CD14-positive monocyte (primary cell): ENCODE measurements at places on chromosomes 13 and 19. TPM values are rescaled to one million over a fixed set of nuclear protein-coding genes. Genes with fewer than 3 reads are reported as not detected.
A peak's percentile ranks its signal among the peaks of the same experiment; 100 is the strongest.

UPK1A gene
- not detected for polyA plus RNA-seq

CATSPERD gene
- not detected in 2 replicates for polyA plus RNA-seq

GRCh38 chr19:45440873-45441654, 17.3 kb upstream of the ERCC1 start:
- H3K4me1 ChIP-seq = peaks cover 59% of the 10 kb centered on the region
- peaks cover 3% of the 10 kb centered on the region for H3K27me3 ChIP-seq
- no peak for DNase-seq

ALKBH6 gene
- 13.1 TPM for polyA plus RNA-seq

KL gene
- polyA plus RNA-seq = 1.4 TPM

ZNF808 gene
- polyA plus RNA-seq = 3.4 TPM

TJP3 gene
- not detected for polyA plus RNA-seq

GRCh38 chr13:98072476-98072875, 70.4 kb upstream of the FARP1 start:
- H3K36me3 ChIP-seq = no peaks in the 10 kb centered on the region
- no peaks in the 10 kb centered on the region for H3K27me3 ChIP-seq
- no peaks in the 10 kb centered on the region for H3K4me1 ChIP-seq
- no peak for DNase-seq

KLK13 gene
- not detected for polyA plus RNA-seq

DNA sequence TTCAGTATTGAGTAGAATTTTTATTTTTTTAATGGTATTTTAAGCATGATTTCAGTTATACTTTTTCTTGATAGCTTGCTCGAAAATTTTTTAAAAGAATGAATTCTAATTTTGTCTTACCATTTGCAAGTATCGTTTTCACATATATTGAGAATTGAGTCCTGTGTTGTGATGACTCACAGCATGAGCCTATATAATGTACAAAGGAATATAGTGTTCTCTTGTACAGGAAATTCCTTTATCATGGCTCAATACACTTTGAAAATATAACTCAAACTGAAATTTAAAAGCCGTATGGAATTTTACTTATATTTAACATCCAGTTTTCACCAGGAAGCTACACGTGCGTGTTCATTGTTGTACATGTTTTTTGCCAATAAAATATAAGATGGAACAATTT, 161.1 kb upstream of the TMTC4 start:
- H3K27ac ChIP-seq = no peak overlapping the region
- no peaks in the 10 kb centered on the region for H3K4me1 ChIP-seq
- no peak overlapping the region for H3K4me3 ChIP-seq
- no peaks in the 10 kb centered on the region for H3K27me3 ChIP-seq
- H3K36me3 ChIP-seq = no peaks in the 10 kb centered on the region

GRCh38 chr13:36839981-36840380, 21.0 kb downstream of the RFXAP start:
- no peak for DNase-seq
- H3K36me3 ChIP-seq = no peaks in the 10 kb centered on the region
- no peaks in the 10 kb centered on the region for H3K27me3 ChIP-seq
- no peak overlapping the region for H3K27ac ChIP-seq
- H3K4me3 ChIP-seq = no peak overlapping the region
- no peaks in the 10 kb centered on the region for H3K4me1 ChIP-seq

DNA sequence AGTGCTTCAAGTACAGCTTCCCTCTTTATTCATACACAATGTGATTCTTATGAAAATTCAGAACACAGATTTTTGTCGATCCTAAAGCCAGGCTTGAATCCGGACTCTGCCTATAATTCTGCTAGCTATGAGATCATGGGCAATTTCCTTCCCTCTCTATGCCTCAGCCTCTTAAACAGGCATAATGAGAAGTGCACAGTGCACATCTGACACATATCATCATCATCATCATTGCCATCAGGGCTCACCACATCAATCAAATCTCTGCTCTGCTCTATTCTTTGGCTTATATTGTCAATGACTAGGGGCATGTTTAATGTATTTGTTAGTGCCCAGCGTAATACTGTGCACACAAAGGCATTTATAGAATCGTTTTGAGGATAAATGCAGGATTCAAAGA, 269.1 kb downstream of the ABCC4 start:
- no peak for DNase-seq
- no peaks in the 10 kb centered on the region for H3K4me1 ChIP-seq
- no peak overlapping the region for H3K4me3 ChIP-seq
- H3K27me3 ChIP-seq = no peaks in the 10 kb centered on the region
- no peaks in the 10 kb centered on the region for H3K36me3 ChIP-seq
- H3K27ac ChIP-seq = no peak overlapping the region

GRCh38 chr19:42466521-42467182, 23.9 kb upstream of the CXCL17 start:
- H3K36me3 ChIP-seq = no peaks in the 10 kb centered on the region
- H3K4me3 ChIP-seq = no peak overlapping the region
- no peak overlapping the region for H3K27ac ChIP-seq
- peaks cover 31% of the 10 kb centered on the region for H3K4me1 ChIP-seq
- H3K27me3 ChIP-seq = no peaks in the 10 kb centered on the region

CGB3 gene
- not detected in 2 replicates for polyA plus RNA-seq

- no peaks in the 10 kb centered on the region for H3K36me3 ChIP-seq
- H3K4me1 ChIP-seq = no peaks in the 10 kb centered on the region
- H3K27me3 ChIP-seq = no peaks in the 10 kb centered on the region
- DNase-seq = no peak
- no peak overlapping the region for H3K4me3 ChIP-seq
- H3K27ac ChIP-seq = no peak overlapping the region
Observed at GRCh38 chr13:106462710-106463109, 72.8 kb downstream of the EFNB2 start.

- peaks cover 7% of the 10 kb centered on the region for H3K4me1 ChIP-seq
- DNase-seq = no peak
- H3K27ac ChIP-seq = no peak overlapping the region
- no peak overlapping the region for H3K4me3 ChIP-seq
Observed at GRCh38 chr13:40569024-40569350, 97.5 kb downstream of the FOXO1 start.

- no peak overlapping the region for H3K4me3 ChIP-seq
- H3K27me3 ChIP-seq = no peaks in the 10 kb centered on the region
- H3K36me3 ChIP-seq = no peaks in the 10 kb centered on the region
- no peak for DNase-seq
- H3K27ac ChIP-seq = no peak overlapping the region
Observed at GRCh38 chr13:107977071-107977574, 238.2 kb downstream of the LIG4 start.

ZNF99 gene
- polyA plus RNA-seq = not detected in 2 replicates

GRCh38 chr19:39968789-39969188, 2.2 kb upstream of the PSMC4 start:
- no peak overlapping the region for H3K27ac ChIP-seq
- peaks cover 17% of the 10 kb centered on the region for H3K36me3 ChIP-seq
- no peak overlapping the region for H3K4me3 ChIP-seq
- H3K4me1 ChIP-seq = peaks cover 24% of the 10 kb centered on the region
- no peak for DNase-seq

DNA sequence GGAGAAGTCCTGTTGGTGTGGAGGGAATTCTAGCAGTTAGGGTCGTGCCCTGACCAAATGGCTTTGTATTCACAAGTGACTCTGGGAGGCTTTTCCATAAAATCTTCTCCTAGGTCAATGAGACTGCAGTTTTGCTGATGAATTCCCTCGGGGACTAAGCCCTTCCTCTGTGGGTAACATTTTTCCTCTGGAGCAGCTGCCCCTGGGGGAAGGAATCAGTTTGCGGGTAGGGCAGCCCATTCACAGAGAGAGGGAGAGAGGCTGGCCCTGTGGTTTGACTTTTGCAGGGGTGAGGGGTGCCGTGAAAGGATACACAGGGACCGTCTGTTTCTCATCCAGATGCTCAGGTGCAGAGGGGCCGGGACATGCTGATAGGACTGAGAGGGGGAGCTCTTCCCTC, 67.3 kb downstream of the ERICH6B start:
- no peaks in the 10 kb centered on the region for H3K36me3 ChIP-seq
- no peak overlapping the region for H3K27ac ChIP-seq
- no peaks in the 10 kb centered on the region for H3K4me1 ChIP-seq
- H3K27me3 ChIP-seq = no peaks in the 10 kb centered on the region
- H3K4me3 ChIP-seq = no peak overlapping the region
- DNase-seq = no peak

DNA sequence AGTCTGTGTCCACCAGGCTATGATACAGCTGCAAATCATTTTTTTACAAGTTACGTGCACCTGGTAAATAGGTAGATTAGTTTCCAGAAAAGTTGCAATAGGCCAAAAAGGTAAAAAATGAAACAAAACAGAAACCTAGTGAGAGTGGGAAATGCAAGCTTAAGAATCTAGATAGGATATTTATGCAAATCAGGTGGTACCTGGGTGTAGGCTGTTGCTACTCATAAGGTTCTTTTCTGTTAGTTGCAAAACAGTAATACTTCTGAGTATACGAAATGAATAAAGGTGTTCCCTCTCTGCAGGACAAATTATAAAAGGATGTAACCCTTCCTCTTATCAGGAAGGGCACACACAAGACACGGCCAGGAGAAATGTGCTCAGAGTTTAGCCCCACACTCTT, 97.9 kb downstream of the UGGT2 start:
- no peaks in the 10 kb centered on the region for H3K36me3 ChIP-seq
- no peaks in the 10 kb centered on the region for H3K4me1 ChIP-seq
- no peak for DNase-seq
- no peak overlapping the region for H3K4me3 ChIP-seq

KLK4 gene
- not detected for polyA plus RNA-seq

- H3K4me3 ChIP-seq = no peak overlapping the region
- no peak for DNase-seq
- no peaks in the 10 kb centered on the region for H3K4me1 ChIP-seq
- no peak overlapping the region for H3K27ac ChIP-seq
- H3K36me3 ChIP-seq = no peaks in the 10 kb centered on the region
- H3K27me3 ChIP-seq = peaks cover 17% of the 10 kb centered on the region
Observed at GRCh38 chr13:111537843-111538499, 217.5 kb downstream of the TEX29 start.

DNA sequence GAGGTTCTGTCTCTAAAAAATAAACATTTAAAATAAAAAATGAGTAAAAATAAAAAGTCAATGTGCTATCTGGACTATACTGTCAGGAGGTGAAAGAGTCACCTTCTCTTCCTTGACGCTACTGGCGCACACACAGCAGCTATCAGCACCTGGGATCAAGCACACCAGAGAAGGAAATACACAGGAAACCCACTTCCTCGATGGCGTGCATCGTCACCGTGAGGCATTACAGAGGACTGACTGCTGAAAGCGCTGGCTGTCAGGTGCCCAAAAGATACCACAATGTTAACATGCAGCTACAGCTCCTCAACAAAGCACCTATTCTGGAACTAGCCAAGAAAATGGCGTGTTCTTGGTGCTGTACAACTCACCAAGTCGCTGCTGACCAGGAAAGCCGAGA, 6.1 kb downstream of the SLC35E1 start:
- peak; percentile 6 for DNase-seq
- H3K27ac ChIP-seq = no peak overlapping the region
- H3K27me3 ChIP-seq = no peaks in the 10 kb centered on the region
- H3K4me3 ChIP-seq = no peak overlapping the region
- H3K4me1 ChIP-seq = peaks cover 7% of the 10 kb centered on the region

GRCh38 chr19:9862938-9863337, 27.8 kb downstream of the PIN1 start:
- no peak overlapping the region for H3K27ac ChIP-seq
- no peak overlapping the region for H3K4me3 ChIP-seq
- H3K27me3 ChIP-seq = no peaks in the 10 kb centered on the region
- no peak for DNase-seq
- H3K4me1 ChIP-seq = no peaks in the 10 kb centered on the region

- no peak overlapping the region for H3K4me3 ChIP-seq
- peaks cover 24% of the 10 kb centered on the region for H3K4me1 ChIP-seq
- H3K27ac ChIP-seq = no peak overlapping the region
Observed at GRCh38 chr19:51179256-51179655, 37.2 kb downstream of the SIGLEC7 start.

DNA sequence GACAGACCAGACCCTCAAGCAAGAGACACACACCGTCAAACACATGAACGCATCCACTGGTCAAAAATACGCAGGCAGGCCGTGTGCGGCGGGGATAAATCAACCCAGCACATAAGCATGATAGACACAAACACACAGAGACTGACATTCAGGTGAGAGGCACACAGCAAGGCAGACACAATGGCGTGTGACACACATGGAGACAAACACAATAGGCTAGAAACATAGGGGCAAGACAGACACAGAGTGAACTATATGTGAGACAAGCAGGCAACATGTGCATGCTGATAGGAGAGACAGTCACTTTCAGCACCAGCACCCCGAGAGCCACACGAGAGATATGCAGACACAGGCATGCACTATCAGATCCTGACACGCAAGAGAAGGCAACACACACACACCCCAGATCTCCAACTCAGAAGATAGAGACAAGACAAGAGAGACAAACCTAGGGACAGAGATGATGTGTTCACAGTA, 6.9 kb upstream of the JUNB start:
- no peaks in the 10 kb centered on the region for H3K27me3 ChIP-seq
- peaks cover 88% of the 10 kb centered on the region for H3K4me1 ChIP-seq
- DNase-seq = no peak

DNA sequence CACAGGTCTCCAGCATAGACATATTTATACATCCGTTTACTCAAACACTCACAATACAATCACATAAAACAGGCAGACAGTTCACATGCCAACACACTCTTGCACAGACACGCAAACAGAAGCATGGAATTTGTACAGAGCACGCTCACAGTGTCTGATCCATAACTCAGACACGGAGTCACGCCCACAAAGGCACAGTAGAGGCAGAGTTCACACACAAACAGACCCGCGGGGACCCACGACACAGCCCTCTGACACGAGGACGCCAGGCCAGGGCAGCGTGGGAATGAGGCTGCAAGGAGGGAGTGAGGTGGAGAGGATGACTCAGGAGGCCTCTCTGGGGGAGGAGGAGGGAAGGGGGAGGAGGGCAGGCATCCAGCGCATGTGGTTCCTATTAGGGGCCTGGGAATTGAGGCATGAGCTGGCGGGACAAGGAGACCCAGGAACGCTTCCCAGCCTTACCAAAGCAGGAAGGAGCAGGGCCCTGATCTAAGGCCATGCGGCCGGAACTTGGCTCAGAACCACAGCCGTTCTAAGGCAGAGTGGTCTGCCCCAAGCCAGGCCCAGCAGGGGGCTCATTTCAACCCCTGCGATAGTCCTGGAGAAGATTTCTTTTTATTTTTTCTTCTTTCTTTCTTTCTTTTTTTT, 9.1 kb upstream of the OLFM2 start:
- no peak for DNase-seq
- no peak overlapping the region for H3K4me3 ChIP-seq
- no peaks in the 10 kb centered on the region for H3K27me3 ChIP-seq
- H3K4me1 ChIP-seq = no peaks in the 10 kb centered on the region
- no peak overlapping the region for H3K27ac ChIP-seq

CPT1C gene
- polyA plus RNA-seq = not detected

GRCh38 chr13:47112205-47112902, 215.5 kb upstream of the HTR2A start:
- DNase-seq = no peak
- H3K36me3 ChIP-seq = no peaks in the 10 kb centered on the region
- no peak overlapping the region for H3K4me3 ChIP-seq
- no peaks in the 10 kb centered on the region for H3K27me3 ChIP-seq
- no peak overlapping the region for H3K27ac ChIP-seq
- no peaks in the 10 kb centered on the region for H3K4me1 ChIP-seq
